ENCODE measurements at places on chromosomes 3 and 15. TPM values are rescaled to one million over a fixed set of nuclear protein-coding genes. Genes with fewer than 3 reads are reported as not detected.

DNA sequence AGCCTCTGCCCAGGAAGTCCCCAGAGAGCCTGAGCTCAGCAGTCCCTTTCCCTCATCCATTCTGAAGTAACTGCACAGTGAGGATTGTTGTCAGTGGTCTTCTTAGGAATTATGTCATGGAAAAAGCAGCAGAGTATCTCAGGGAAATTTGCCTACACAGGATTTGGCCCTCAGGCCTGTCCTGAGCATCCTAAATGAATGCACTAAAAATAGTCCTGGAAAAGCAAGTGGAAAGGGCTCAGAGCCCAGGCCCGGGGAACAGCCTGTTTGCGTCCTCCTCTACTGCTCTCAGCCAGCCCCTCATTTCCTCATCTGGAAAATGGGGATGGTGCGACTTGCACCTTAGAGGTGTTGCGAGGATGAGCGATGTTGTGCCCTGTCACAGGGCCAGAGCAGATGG, 21.6 kb downstream of the LYSMD4 start:
- DNase-seq: no peak
- no peak overlapping the region for H3K27ac ChIP-seq
- peaks cover 33% of the 10 kb centered on the region for H3K4me1 ChIP-seq
- H3K36me3 ChIP-seq: peaks cover 22% of the 10 kb centered on the region
- H3K4me3 ChIP-seq: no peak overlapping the region
- H3K27me3 ChIP-seq: no peaks in the 10 kb centered on the region

DNA sequence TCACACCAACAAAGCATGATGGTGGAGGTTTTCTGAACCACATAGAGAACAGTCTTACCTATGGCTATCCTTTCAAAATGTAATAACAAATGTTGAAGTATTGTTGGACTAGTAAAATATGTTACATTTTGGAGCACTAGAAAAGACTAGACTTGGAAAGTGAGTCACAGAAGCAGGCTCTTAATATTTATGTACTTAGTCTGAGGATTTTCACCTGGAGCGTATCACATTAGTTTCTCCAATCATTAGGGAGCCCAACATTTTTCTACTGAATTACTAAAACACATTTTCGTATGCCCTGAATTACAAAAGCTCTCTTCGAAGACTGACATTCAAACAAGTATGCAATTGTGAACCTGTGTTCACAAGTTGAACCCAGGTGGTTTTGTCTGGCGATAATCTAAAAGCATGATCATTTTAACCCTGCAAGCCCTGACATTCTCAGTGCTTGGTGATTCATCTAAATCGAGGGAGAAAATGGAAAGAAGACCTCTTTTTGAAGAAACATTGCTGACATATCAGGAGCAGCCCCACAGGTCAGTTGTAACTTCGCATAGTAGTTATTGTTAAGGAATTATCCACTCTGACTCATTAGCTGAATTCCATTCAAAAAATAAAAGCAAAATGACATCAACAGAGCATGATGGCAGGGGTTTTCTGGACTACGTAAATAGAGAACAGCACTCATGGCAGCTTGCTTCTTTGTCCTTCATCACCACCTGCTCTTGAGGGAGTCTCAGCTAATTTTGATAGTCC, 679.8 kb upstream of the NECTIN3 start:
- DNase-seq: no peak
- H3K27me3 ChIP-seq: no peaks in the 10 kb centered on the region
- H3K4me1 ChIP-seq: no peaks in the 10 kb centered on the region
- H3K4me3 ChIP-seq: no peak overlapping the region

- H3K27ac ChIP-seq: no peak overlapping the region
- peaks cover 5% of the 10 kb centered on the region for H3K4me1 ChIP-seq
- no peak for DNase-seq
- H3K27me3 ChIP-seq: no peaks in the 10 kb centered on the region
- no peaks in the 10 kb centered on the region for H3K36me3 ChIP-seq
Measured at GRCh38 chr3:161781381-161781780, 284.8 kb downstream of the OTOL1 start.

DNA sequence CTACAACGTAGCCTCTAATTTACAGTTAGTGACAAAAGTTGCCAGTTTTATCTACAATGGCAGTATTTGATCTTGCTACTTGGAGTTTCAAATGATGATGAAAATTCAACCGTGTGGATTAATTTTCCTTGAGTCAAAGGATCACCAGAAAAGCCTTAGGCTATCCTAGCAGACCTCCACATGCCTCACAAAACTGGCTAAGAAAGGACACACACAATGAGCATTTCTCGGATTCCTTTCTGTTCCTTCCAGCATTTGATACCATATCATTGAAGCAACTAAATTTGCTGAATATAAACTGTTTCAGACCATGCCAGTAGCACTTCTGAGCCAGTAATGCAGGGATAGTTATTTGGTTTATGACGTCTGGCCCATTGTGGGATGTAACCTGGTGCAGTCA, 587.4 kb upstream of the MDFIC2 start:
- H3K4me1 ChIP-seq: no peaks in the 10 kb centered on the region
- H3K36me3 ChIP-seq: no peaks in the 10 kb centered on the region
- no peak for DNase-seq
- peaks cover 10% of the 10 kb centered on the region for H3K27me3 ChIP-seq
- no peak overlapping the region for H3K27ac ChIP-seq
- H3K4me3 ChIP-seq: no peak overlapping the region

- H3K4me1 ChIP-seq: peaks cover 57% of the 10 kb centered on the region
- DNase-seq: no peak
Measured at GRCh38 chr3:58013973-58014649, 5.9 kb downstream of the FLNB start.

GRCh38 chr15:42102646-42103235, 8.4 kb upstream of the PLA2G4D start:
- H3K27me3 ChIP-seq: peaks cover 9% of the 10 kb centered on the region
- H3K27ac ChIP-seq: no peak overlapping the region
- peaks cover 15% of the 10 kb centered on the region for H3K4me1 ChIP-seq
- no peak for DNase-seq
- no peak overlapping the region for H3K4me3 ChIP-seq
- H3K36me3 ChIP-seq: no peaks in the 10 kb centered on the region

DNA sequence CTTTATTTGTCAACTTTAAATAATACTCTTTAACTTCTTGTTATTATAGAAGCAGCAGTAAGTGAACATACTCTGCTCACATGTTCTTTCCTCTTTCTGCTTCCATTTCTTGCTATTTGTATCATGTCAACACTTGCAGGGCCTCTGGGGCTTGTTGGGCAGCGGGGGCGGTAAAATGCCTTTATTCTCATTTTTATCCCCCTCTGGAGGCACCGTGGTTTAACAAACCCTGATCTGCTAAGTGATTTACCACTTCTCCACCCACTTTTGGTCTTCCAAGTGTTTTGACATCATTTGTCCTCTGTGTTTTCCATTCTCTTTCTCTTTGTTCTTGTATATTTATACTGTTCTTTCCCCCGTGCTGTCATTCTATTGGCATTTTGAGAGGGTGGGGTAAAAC, 33.9 kb downstream of the SCN10A start:
- no peak for DNase-seq
- H3K27ac ChIP-seq: no peak overlapping the region
- H3K27me3 ChIP-seq: peaks cover 10% of the 10 kb centered on the region
- H3K36me3 ChIP-seq: no peaks in the 10 kb centered on the region

- H3K36me3 ChIP-seq: no peaks in the 10 kb centered on the region
- H3K4me1 ChIP-seq: no peaks in the 10 kb centered on the region
- H3K4me3 ChIP-seq: no peak overlapping the region
- DNase-seq: no peak
- H3K27me3 ChIP-seq: no peaks in the 10 kb centered on the region
Measured at GRCh38 chr3:14358426-14359211, 43.8 kb upstream of the SLC6A6 start.

DNA sequence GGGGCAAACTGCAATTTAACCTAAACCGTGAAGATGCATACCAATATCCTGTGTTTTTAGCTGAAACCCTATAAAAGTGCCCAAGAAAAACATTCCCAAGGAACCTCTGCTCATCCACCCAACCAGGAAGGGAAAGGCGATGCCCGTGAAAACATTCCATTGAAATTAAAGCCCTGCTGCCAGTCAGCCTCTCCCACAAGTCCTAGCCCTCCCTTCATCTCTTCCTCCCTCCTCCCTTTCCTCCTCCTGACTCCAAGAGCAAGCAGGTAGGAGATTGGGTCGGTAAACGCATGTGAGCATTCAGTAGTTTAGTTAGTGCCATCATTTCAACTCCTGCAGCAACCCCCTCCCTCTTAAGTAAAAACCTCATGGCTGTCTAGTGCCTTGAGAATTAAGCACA, 27.7 kb downstream of the HES1 start:
- no peak overlapping the region for H3K4me3 ChIP-seq
- no peak overlapping the region for H3K27ac ChIP-seq
- DNase-seq: no peak

GRCh38 chr3:58041182-58041825, 33.1 kb downstream of the FLNB start:
- H3K4me1 ChIP-seq: peaks cover 57% of the 10 kb centered on the region
- peaks cover 4% of the 10 kb centered on the region for H3K36me3 ChIP-seq
- DNase-seq: no peak
- H3K27me3 ChIP-seq: peaks cover 6% of the 10 kb centered on the region
- H3K27ac ChIP-seq: no peak overlapping the region
- H3K4me3 ChIP-seq: peak overlapping the region; percentile 26

DNA sequence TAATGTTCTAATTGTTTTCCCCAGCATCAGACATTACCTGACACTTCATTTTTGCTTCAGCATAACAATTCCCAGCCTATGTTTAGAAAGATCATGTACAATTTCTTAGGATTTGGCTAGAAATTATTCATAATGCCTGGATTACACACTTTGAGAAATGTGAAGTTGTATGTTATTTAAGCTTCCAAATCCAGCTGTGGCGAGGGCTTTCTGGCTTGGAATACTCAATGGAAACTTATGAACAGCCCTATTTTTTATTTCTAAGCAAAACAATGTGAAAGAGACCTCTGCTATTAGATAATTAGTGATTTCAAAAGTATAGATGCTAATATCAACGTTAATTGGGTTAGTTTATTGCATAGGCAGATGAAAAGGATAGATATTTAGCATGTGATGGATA, 341.6 kb downstream of the ZNF385D start:
- no peaks in the 10 kb centered on the region for H3K27me3 ChIP-seq
- H3K36me3 ChIP-seq: no peaks in the 10 kb centered on the region
- no peak overlapping the region for H3K27ac ChIP-seq
- H3K4me3 ChIP-seq: no peak overlapping the region
- DNase-seq: no peak

DNA sequence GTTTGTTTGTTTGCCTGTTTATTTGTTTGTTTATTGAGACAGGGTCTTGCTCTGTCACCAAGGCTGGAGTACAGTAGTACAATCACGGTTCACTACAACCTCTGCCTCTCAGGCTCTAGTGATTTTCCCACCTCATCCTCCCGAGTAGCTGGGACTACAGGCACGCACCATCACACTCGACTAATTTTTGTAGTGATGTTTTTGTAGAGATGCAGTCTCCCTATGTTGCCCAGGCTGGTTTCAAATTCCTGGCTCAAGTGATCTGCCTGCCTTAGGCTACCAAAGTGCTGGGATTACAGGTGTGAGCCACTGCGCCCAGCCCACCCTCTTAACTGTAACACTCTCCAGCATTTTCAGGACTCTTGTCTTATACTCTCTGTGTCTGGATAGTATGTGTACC, 26.7 kb downstream of the PLD1 start:
- DNase-seq: no peak
- no peak overlapping the region for H3K4me3 ChIP-seq
- no peaks in the 10 kb centered on the region for H3K4me1 ChIP-seq
- H3K27ac ChIP-seq: no peak overlapping the region

- peaks cover 13% of the 10 kb centered on the region for H3K4me1 ChIP-seq
- no peak overlapping the region for H3K27ac ChIP-seq
- no peak for DNase-seq
- no peak overlapping the region for H3K4me3 ChIP-seq
- no peaks in the 10 kb centered on the region for H3K27me3 ChIP-seq
- H3K36me3 ChIP-seq: peaks cover 47% of the 10 kb centered on the region
Measured at GRCh38 chr3:52650439-52650838, 35.3 kb downstream of the PBRM1 start.

DNA sequence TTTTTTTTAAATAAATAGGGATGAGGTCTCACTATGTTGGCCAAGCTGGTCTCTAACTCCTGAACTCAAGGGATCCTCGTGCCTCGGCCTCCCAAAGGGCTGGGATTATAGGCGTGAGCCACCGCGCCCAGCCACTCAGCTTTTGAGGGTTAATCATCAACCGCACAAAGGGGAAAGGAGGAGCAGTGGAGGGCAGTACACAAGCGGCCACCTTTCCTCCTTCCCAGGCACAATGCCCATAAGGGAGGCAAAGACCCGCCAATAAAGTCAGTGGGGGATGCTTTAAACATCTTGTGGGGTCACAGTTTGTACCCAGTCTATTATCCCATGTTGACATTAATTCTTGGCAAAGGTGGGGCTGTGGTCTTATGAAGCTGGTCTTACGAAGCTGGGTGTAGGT, 32.4 kb downstream of the EHD4 start:
- H3K4me3 ChIP-seq: peak overlapping the region; percentile 37
- H3K36me3 ChIP-seq: peaks cover 25% of the 10 kb centered on the region
- H3K27me3 ChIP-seq: no peaks in the 10 kb centered on the region
- DNase-seq: no peak
- peak overlapping the region; percentile 54 for H3K27ac ChIP-seq

- H3K4me1 ChIP-seq: peaks cover 18% of the 10 kb centered on the region
- no peak overlapping the region for H3K4me3 ChIP-seq
- DNase-seq: no peak
- no peak overlapping the region for H3K27ac ChIP-seq
- H3K27me3 ChIP-seq: no peaks in the 10 kb centered on the region
- peaks cover 21% of the 10 kb centered on the region for H3K36me3 ChIP-seq
Measured at GRCh38 chr3:133599280-133599679, 25.8 kb downstream of the CDV3 start.

- H3K27ac ChIP-seq: peak overlapping the region; percentile 87
- peaks cover 20% of the 10 kb centered on the region for H3K36me3 ChIP-seq
- peak overlapping the region; percentile 47 for H3K4me3 ChIP-seq
- H3K4me1 ChIP-seq: peaks cover 49% of the 10 kb centered on the region
- DNase-seq: no peak
- no peaks in the 10 kb centered on the region for H3K27me3 ChIP-seq
Measured at GRCh38 chr15:67240235-67241131, 14.0 kb downstream of the AAGAB start.

The LYZL4 gene
- not detected for total RNA-seq

The GOLGA6A gene
- total RNA-seq: not detected

The ATP8B4 gene
- 52.9 TPM for total RNA-seq

The ASB14 gene
- not detected for total RNA-seq

The CPLX3 gene
- total RNA-seq: 0.17 TPM

The PLA2G4D gene
- not detected for total RNA-seq

All from activated T-helper 1 cell treated with anti-CD3 and anti-CD28 coated beads, Interleukin-12 subunit alpha, Interleukin-12 subunit beta, Interleukin-2, Interleukin-4 antibody, amounts not matched to agents 30 ng/mL and 10 ng/mL and 1 ng/mL, durations not matched to agents 14 hours and 24 hours and 36 hours (primary cell).